ENCODE measurements at places on chromosomes 12 and 14.
A peak's percentile ranks its signal among the peaks of the same experiment; 100 is the strongest.

- DNase-seq: no peak
Observed at GRCh38 chr12:21576431-21576830, 28.2 kb downstream of the GYS2 start.

- no peak for DNase-seq
Observed at GRCh38 chr14:100902295-100903133, 1.0 kb downstream of the RTL1 start.

DNA sequence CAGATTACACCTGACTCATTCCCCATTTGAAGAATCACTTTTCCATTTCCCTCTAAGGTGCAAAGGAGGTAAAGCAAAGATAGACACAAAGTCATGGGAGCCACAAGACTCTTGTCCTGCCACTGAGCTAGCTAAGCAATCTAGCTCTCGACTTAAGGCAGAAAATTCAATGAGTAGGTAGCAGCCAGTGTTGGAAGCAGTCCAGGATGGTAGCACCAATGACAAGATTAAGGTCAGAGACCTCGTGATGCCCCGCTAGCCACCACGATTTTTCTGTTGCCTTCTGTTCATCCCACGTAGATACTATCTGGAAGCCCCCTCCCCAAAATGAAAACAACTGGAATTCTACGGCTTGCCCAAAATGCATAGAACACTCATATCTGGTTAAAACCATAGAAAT, 1.4 kb downstream of the VAMP1 start:
- DNase-seq: peak; percentile 35

DNA sequence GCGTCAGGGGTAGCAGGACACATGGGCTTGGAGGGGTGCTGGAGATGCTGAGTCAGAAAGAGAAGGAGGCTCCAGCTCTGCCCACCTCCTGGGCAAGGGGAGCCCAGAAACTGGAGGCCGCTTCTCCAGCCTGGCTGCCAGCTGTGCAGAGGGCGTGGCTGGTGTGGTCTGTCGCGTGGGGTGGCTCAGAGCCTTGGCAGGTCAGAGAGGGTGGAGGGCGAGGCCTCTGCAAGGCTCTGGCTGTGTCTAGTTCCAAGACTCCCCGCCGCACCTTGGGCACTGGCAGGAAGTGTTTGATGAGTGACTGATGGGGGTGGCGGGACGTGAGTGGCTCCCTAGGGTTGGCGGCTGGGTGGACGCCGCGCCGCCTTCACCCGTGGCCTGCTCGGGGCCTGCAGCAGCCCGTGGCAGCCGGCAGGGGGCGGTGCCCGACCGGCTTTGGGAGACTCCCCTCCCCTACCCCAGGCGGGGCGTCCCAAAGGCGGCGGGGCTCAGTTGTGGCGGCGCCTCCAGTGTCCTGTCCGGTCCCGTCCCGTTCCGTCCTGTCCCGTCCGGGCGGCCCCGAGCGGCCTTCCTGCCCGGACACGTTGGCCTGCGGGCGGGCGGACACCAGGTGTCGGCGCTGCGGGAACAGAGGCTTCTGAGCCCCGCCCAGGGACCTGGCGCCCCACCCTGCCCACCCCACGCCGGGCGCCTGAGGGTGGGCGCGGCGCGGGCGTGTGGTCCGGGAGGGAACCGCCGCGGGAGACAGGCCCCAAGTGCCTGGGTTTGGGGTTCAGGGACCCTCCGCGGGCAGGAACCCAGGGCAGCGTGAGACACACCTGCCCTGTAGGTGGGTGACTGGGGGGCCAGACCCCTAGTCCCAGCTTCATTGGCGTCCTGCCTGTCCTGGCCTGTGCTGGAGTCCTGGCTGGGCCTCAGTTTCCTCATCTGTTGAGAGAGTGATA, 39.7 kb downstream of the KRT80 start:
- peak; percentile 79 for DNase-seq

DNA sequence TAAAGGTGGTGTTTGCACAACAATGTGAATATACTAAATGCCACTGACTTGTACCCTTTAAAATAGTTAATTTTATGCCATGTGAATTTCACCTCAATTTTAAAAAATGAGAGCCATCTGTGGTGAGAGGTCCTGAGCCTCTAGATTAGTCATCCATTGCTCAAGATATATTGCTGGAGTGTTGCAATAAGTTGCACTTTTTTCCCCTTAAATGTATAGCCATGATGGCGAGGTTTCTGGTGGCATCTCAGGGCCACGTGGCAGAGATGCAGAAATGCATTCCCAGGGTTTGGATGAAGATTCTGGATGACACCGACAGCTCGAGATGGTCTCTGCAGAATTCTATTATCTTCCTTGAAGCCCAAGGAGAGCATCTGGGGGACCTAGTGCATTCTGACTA, 153.7 kb downstream of the AACS start:
- no peak for DNase-seq

Data from thyroid gland (tissue), 4 donors.